Naive thymus-derived CD8-positive, alpha-beta T cell (primary cell): ENCODE measurements at places on chromosomes 6 and 20.

DNA sequence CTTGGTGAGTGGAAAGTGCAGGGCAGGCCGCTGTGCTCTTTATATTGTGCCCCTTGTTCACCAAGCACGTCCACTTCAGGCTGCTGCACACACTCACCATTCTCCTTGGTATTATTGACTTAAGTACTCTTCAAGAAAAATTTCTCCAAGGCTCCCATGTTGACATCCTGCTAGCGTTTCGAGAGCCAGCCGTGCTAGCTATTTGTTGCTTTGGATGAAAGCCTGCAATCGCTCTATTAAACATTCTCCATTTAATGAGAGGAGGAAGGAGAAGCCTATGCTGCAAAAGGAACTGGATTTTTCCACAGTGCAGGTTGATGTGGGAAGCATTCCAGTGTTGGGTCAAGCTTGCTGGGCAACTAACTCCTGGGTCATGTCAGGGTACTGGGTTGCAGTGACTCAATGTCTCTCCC lies 113.5 kb downstream of the CD83 start:
- DNase-seq = no peak

GRCh38 chr6:159513914-159514313 lies 179.1 kb downstream of the SOD2 start:
- DNase-seq = no peak

DNA sequence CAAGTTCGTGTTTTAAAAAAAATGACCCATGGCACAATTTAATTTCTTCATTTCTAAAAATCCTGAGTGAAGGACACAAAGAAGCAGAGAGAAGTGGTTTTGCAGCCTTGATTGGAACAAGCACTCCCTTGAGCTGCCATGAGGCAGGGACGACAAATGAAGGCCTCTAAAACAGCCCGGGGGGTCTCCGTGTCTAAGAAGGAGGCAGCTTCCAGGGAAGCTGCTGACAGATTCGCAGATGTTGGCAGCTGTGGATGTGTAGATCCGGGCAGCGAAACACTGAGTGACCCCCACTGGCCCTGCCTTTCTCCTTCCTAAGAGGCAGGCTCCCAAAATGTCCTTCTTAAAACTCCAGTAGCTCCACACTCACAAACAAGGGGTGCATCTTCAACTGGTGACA lies 9.6 kb upstream of the LBP start:
- DNase-seq = no peak

DNA sequence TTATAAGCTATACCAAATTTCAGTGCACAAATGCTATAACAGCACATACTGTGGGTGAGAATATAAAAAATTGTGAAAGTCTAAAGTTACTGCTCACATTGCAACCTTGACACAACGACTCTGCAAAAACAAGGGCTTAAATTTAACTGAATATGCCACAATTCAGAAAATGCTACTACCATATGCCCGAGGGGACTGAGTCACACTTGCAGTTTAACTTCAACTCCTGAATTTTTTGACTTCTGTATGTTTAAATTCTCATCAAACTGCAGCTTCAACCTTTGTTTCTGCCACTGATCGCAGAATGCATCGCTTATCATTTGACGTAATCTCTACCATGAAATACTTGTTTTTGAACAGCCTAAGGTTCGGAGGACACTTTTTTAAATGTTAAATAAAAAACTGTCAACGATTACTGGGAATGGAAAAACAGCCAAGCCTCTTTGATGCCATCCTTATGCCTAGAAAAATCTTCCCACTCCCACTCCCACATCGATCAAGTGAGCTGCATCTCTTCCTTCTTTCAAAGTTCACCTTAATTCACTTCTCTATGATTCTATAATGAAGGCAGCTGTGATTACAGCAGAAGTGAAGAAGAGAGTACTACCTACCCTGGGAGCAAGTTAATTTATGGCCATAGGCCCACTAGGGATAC lies 136.5 kb downstream of the ATXN1 start:
- DNase-seq = no peak

DNA sequence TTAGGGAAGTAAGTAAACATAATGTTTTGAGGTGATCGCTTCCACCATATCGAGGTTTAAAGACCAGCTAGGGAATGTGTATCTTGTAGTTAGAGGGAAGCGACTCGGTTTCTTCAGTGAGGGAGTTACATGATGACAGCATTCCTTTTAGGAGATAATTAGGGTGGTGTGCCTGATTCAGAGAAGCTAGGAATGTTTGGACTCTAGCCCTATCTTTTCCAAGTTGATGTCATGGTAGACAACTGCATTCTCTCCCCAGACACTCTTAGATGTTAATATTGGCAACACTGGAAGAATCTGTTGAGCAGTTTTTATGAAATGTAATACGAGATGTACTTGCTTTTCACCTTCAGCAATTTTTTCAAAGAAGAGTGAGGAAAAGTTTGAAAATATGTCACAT lies 12.9 kb upstream of the HIVEP1 start:
- no peak for DNase-seq

DNA sequence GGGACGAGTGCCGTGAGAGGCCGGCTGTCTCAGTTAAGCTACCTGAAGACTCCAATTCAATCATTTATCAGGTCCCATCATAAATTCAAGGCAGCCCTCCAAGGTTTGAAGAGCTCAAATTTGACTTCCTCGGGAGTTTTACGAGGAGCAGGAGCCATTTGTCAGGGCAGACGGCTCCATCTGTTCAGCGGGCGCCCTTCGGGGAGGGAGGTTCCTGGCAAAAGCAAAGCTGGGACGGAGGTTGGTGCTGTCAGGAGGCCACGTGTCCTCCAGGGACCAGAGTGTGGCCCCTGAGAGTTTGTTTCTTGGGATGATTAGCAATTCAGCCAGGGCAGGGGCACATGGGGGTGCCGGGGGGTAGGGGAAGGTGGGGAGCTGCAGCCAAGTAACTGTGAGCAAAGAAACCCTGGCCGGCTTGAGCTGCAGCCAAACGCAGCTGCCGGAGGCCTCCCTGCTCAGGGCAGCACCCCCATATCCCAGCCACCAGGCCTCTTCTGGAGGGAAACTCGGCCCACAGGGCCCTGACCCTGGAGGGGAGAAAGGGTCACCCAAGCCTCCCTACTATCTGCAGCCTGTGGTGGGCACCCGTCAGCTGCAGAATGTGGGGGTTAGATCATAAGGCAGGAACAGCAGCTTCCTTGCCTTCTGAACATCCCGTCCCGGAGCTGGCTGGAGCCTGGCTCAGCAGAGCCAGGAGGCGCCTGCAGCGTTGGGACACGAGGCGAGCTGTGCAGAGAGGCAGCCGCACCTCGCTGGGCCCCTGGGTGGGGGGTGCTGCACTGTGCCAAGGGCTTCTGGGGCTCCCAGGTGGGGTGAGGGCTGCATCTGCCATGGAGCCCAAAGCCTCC lies 63.6 kb upstream of the GATA5 start:
- DNase-seq = no peak

DNA sequence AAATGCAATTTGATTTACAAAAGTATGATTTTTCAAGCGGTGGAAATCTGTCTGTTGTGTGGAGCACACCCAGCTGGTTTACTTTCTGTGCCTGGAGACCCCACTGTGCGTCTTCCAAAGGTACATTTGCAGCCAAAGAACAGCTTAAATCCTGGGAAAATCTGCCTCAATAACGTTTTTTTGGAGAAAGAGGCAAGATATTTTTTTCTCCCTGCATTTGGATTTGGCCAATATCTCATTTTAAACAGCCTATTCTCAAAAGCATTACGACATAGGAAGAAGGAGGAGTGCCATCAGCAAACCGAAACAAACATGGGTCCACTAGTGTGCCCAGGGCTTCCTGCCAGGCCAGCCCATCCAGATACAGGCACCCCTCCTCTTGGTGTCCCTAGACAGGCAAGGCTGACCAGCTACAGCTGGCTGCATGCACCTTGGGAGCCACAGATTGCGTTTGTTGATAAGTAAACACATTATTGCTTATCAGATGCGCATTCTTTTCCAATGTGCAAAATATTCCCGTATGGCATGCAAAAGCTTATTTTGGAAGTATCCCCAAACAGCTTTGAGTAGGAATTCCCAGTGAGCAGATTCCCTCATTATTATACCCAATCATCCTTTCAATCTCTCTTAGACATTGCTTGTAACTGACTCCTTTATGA lies 184.5 kb upstream of the MARCKS start:
- no peak for DNase-seq

DNA sequence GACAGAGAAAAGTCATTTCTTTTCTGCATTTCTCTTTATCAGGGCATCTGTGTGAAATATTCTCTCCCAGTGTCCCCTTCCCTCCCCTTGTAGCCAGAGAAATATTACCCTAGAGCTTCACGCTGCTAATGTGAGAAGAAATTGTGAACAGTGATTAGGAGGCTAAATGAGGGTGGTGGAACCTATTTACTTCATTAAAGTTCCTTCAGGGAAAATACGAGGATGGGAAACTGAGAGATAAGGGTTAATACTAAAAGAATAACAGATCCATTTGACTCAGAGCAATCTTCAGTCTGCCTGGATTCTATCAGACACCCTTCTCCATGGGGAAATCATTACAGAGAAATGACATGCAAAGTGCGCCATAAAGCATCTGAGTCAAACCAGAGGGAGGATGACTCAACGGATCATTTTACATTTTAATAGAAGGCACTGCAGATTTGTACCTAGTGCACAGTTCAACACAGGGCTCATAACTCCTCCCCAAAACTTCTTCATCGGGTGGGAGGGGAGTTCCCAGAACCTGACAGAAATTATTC lies 131.3 kb downstream of the GJA10 start:
- DNase-seq = no peak

- DNase-seq = no peak
Measured at GRCh38 chr6:75044846-75045245, 161.0 kb downstream of the COL12A1 start.

DNA sequence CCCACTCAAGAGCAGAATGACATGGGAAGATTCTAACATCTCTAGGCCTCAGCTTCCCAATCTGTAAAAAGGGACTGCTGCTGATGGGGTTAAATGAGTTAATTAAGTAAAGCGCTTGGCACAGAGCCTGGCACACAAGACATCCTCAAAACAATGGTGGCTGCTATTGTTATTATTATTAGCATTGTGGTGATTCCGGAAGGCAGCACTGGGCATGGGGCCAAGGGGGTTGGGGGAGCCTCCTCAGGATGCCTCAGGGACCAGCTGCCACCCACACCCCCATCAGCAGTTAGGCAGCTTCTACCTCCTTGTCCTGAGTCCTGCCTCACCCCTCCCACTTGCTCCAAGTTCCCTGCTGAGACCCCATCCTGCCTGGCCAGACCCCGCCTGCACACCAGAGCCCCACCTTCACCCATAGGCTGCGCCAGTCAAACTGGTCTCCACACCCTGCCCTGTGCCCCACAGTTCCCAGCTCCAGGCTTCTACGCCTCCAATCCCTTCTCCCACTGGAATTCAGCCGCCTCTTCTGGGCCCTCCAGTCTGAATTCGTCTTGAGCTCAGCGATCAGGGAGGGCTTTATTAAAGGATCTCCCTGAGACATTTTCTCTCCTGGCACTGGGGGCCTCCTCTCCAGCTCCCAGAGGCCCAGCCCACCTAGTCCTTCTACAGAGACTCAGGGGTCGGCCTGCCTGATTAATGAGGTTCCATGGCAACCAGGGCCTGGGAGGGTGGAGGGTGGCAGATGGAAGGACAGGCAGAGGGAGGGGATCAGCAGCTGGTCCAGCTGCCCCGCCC lies 1.5 kb downstream of the E2F1 start:
- DNase-seq = no peak

DNA sequence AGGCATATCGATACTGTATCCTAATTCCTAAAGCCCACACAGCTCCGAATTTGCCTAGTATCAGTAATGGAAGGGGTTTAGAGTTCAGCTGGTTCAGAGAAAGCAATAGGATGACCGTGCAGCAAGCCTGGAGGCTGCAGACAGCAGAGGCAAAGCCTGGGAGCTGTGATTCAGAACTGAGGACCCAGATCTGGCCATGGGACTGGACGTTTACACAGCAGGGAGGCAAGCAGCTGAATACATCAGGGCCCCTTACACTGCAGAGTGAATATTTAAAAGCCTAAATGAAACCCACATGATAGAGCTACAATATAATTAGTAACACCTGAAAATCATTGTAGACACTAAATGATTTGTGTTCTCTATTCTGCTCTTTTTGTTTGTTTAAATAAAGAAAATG lies 38.0 kb downstream of the ELOVL2 start:
- no peak for DNase-seq

DNA sequence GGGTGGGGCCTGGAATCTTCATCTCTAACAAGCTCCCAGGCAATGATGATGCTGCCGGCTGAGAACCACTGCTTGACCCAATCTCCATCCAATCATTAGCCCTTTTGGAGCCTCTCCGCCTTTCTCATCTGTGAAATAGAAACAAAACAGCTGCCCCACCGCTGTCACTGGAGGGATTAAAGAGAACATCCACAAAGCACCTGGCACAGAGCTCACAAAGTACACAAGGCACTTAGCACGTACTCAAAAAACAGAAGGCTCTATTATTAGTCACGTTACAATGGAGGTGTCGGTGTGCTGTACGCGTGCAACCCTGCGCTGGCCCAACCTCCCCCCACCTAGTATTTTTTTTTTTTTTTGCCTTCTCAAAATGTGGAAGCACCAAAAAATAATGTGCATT lies 213.5 kb upstream of the ARID1B start:
- DNase-seq = no peak

DNA sequence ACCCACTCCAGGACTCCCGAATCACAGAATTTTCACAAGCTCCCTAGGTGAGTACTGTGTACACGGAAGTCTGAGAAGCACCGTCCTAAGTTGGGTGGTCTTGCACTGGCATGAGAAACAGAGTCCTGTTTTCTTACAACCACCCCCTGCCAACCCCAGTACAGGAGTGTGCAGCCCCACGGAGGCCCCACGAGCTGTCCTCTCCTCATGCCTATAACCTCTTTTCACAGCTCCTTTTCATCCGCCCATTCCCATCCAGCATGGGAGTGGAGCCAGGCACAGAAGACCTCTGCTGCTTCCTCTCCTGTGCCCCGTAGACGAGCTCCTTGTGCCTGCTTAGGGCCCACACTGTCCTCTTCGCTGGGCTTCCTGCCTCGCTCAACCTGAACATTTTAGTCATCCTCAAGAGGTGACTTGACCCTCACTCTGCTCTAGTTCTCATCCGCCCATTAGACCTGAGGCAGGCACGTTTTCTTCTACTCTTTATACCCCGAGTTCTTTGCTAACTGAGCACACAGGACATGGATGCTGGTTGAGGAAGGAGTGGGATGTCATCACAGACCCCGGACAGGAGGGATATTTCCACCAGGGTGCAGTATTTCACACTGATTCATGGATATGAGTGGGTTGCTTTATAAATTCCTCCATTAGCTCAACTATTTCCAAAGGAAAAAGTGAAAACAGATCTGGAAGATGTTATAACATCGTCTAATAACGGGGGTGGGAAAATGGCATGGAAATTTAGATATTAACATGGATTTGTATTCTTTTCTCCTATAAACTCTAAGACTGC lies 160.5 kb downstream of the TTLL2 start:
- no peak for DNase-seq

GRCh38 chr6:11333132-11333849 lies 100.8 kb upstream of the NEDD9 start:
- DNase-seq = no peak

DNA sequence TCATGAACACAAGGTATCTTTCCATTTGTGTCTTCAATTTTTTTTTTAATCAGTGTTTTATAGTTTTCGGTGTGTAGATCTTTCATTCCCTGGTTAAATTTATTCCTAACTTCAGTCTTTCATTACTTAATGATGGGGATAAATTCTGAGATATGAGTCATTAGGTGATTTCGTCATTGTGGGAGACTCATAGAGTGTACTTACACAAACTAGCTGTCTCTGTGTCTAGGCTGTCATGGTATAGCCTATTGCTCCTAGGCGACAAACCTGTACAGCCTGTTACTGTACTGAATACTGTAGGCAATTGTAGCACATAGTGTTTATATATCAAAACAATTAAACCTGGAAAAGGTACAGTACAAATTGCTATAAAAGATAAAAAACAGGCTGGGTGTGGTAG lies 42.1 kb downstream of the SMAP1 start:
- no peak for DNase-seq

GRCh38 chr20:658731-659291 lies 5.8 kb upstream of the SRXN1 start:
- no peak for DNase-seq
